ENCODE measurements at places on chromosomes 3 and 15. TPM values are rescaled to one million over a fixed set of nuclear protein-coding genes. Genes with fewer than 3 reads are reported as not detected.

Gene HRH1
- polyA plus RNA-seq: 2.3 TPM

DNA sequence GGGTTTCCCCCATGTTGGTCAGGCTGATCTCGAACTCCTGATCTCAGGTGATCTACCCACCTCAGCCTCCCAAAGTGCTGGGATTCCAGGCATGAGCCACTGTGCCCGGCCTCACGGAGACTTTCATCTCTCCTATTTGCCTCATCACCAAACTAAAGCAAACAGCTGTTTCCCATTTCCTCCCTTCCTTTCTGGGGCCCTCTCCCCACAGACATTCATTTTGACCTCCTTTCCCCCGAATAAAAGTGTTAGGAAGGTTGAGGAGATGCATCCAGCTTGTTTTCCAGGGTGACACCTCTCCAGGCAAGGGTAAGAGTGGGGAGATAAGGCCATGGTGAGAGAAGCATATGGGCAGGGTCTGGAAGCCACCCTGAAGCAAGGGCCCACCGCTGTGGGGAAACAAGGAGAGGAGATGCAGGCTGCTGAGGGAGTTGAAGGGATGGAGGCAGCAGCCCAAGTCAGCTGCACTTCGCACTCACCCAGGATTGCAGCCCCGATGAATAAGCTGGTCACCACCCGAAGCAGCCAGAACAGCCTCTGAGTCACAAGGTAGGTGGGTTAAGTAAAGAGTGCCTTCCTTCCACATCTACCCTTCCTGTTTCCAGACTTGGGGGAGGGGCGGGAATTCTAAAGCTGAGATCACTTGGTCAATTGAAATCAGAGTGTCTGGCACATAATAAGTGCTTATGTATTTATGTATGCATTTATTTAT, 7.7 kb downstream of the DUOXA2 start:
- no peak for DNase-seq

GRCh38 chr3:183338520-183338919, 85.5 kb downstream of the B3GNT5 start:
- no peak for DNase-seq

GRCh38 chr15:91716536-91716935, 137.0 kb upstream of the SLCO3A1 start:
- no peak for DNase-seq

Gene NR2F2
- polyA plus RNA-seq: 313 TPM

DNA sequence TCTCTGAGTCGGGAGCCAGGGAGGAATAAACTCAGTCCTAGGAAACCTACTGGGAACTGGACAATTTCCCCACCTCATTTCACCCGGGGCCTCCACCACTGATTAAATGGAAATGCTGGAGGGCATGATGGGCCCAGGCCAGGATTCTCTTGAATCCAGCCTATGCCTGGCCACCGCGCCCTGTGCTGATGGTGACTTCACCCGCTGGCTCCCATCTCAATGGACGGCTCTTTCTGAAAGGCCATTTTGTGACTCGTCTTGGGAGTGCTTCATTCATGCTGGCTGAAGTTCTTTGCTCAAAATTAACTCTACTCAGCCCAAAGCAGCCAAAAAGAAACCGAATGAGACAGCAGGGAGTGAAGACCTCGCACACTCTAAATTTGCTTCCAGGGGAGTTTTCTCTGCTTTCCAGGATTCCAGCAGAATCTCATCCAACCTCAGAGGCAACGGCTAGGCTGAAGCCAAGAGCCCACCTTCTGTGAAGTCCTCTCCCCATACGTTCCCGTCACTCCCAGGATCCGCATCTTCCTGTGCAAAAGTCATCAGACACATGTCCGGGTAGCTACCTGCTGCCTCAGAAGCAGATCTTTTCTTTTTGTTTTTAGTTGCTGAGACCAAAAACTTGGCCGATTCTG, 266.0 kb upstream of the ICE2 start:
- no peak for DNase-seq

DNA sequence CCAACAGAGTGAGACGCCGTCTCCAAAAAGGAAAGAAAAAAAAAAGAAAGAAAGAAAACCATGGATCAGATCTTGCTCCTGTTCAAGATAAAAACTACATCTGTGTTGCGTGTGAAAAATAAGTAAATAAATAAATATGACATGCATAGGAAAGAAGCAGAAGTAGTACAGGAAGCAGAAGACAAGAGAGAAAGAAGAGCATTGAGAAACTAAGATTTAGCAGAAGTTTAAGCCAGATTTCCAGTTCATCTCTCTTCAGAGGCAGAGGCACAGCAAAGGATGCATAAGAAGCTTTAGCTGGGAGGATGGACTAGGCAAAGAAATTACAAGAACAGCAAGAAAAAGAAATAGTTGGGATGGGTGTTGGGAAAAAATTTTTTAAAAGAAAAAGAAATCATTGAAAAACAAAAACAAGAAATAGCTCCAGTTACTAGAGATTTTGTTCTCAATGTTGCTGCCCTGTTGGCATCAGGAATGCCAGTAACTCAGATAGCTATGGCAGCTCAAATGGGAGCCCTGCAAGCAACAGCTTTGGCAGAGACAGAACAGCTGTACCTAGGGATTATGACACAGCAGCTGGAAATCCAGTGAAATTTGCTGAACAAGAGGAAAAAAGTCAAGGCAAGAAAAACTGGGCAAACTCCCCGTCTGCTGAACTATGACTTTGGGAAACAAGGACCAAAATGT, 17.3 kb downstream of the AP3S2 start:
- DNase-seq: no peak

GRCh38 chr15:77329202-77329601, 90.7 kb downstream of the PEAK1 start:
- DNase-seq: no peak

Gene GPR176
- polyA plus RNA-seq: 17.5 TPM

DNA sequence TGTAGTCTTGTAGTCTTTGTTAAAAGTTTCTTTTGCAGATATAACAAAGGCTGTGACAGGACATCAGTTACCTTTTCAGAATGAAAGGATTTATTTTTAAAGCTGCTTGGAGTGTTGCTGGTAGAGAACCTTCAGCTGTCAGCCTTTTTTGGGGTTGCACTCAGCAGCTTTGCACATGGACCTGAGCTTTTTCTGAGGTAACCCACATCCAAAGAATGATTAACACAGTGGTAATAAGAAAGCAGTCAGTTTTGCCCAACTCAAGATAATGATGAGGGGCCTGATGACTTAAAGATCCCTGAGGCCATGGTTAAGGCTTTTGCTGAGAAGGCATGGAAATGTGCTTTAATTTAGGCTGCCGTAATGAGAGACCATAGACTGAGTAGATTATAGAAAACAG, 1042.7 kb downstream of the PLOD2 start:
- DNase-seq: no peak

DNA sequence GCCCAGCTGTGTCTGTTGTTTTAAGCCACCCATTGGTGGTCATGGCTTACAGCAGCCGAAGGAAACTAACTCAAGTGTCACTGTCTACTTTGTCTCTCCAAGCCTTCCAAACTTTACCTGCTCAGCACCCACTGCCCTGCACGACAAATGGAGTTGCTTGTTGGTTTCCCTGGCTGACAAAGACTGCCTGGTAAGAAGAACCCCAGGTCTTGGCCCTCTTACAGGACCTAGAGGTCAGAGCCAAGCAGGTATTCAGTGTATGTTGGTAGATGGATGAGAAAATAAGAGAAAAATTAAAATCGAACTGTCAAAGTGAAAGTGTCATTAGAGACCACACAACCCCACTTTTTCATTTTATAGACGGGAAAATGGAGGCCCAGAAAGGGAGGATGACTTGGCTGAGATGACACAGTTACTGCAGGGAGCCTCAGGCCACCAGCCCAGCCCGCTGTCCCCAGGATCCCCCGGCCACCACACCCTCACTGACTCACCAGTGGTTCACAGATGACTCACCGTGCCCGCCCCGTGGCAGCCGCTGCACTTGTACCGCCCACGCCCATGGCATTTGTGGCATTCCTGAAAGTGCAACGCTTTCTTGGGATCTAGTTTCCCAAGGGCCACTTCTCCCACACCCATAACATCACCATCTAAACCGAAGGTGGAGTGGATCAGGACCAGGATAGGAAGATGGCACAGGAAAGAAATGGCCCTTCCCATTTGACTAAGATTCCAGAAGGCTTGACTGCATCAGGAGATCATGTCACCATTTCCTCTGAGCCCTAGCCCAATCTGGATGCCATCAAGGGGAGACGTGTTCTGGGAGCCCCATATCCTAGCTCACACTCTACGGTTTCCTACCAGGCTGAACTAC, 15.2 kb downstream of the SSUH2 start:
- no peak for DNase-seq

GRCh38 chr3:102136183-102136582, 286.9 kb downstream of the NFKBIZ start:
- DNase-seq: no peak

GRCh38 chr15:50767332-50767861, 1.9 kb upstream of the SPPL2A start:
- DNase-seq: no peak

Gene LHFPL4
- polyA plus RNA-seq: not detected

Gene TGM4
- 0.11 TPM for polyA plus RNA-seq

Gene ISLR
- 54.6 TPM for polyA plus RNA-seq

GRCh38 chr3:107356706-107357105, 20.5 kb upstream of the CCDC54 start:
- DNase-seq: no peak

DNA sequence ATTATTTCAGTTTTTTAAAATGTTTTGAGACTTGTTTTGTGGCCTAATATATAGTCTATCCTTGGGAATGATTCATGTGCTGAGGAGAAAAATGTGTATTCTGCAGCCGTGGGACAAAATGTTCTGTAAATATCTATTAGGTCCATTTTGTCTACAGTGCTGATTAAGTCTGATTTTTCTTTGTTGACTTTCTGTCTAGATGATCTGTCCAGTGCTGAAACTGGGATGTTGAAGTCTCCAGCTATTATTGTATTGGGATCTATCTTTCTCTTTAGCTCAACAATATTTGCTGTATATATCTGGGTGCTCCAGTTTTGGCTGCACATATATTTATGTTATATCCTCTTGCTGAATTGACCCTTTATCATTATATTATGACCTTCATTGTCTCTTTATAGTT, 85.2 kb downstream of the UBE2E2 start:
- no peak for DNase-seq

- DNase-seq: no peak
These were observed 354.7 kb downstream of the PLCL2 start for GRCh38 chr3:17239417-17239816.

DNA sequence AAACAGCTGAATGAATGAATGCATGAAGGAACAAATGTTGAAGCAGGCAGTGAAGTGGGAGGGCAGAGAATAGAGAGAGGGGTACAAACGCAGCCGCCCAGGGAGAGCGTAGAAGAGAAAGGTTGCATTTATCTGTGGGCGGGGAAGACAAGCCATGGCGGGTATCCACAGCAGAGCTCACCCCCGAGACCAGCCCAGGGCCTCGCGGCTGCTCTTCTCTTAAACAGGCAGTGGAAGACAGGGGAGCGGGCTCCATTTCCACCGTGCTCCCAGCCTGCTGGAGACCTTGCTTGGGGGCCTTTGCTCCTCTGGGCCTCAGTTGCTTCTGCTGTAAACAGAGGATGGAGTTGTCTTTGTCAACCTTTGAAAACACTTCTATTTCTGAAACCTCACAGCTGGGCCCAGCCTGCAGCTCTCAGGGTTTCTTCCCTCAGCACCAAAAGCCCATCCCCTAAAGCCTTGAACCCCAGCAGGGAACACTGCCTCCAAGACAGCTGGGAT, 259.5 kb downstream of the UACA start:
- no peak for DNase-seq

DNA sequence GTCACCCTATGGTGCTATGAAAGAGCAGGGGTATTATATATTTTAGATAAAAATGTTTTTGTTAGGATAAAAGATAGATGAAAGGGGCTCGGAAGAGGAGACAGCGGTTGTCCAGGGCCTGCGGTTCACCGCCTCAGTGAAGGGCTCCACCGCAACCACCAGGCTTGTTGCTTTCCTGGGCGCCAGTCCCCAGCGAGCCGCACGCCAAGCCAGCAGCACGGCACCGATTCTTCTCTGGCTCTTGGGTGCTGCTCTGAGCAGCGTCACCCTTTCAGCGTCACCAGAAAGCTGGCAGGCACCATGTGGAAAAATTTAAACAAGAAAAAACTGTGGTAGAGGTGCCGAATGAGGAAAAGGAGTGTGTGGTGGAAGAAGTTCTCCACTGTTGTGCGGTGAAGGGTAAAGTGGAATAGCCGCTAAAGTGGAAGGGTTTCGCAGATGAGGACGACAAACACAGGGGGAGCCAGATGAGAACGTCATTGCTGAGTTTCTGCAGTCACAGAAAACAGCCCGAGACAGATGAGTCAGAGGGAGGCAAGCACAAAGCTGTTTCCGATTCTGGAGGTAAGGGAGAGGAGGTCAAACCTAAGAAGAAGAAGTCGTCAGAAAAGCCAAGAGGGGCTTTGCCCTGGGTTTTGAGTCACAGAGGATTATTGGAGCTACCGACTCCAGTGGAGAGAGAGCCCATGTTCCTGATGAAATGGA, 569.2 kb downstream of the ZBBX start:
- no peak for DNase-seq

DNA sequence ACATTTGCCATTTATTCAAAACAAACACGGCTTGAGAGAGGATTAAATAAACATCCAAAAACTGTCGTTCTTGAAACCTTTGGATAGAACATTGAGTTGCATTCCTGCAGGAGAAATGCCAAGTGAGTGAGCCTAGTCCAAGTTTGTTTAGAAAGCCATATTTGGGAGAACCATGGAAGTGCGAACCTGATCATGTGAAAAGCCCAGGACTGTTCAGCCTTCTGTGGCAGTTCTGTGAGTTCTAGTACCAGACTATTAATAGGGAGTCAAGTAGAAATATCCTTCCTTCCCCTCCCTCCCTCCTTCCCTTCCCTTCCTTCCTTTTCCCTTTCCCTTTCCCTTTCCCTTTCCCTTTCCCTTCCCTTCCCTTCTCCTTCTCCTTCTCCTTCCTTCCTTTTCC, 470.4 kb downstream of the LPP start:
- no peak for DNase-seq

Gene TERC
- polyA plus RNA-seq: not detected

Measured in right renal cortex interstitium (tissue), 3 donors.